ENCODE measurements at places on chromosomes 13 and 19.

DNA sequence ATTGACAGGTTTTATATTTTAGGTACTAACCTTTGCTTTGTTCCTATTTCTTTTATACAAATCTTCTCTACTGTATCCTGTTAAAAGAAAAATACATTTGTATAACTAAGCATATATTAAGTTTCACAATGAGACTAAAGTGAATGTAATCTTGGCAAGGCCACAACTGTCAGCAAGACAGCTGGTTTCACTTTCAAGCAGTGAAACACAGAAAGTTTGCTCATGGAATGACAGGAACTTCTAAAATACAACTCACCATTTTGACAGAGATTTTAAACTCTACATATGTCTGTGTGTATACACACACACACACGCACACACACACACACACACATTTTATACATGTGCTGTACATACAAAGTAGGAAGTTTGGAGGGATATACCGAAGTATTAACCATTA is 53.3 kb downstream of the PARP4 start:
- no peak for DNase-seq

- no peak for DNase-seq
Observed at GRCh38 chr19:34578751-34579150, 97.2 kb downstream of the WTIP start.

- no peak for DNase-seq
Observed at GRCh38 chr13:60016229-60016628, 147.5 kb downstream of the DIAPH3 start.

DNA sequence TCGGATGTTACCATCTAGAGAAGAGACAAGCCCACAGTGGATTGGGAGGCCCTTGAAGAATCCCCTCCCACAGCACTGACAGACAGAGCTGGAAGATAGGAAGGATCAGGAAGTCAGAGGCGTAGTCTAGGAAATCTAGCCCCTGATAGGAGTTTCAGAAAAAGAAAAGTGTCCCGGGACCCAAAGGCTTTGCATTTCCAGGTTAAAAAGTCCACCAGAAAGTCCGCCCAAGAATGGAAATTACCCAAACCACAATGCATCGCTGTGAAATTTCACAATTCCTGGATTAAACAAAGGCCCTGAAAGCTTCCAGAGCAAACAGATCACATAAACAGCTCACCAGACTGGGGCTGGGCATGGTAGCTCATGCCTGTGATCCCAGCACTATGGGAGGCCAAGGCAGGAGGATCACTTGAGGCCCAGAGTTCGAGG is 146.9 kb downstream of the KDM4B start:
- no peak for DNase-seq

- no peak for DNase-seq
Observed at GRCh38 chr13:71801781-71802180, 65.2 kb downstream of the DACH1 start.

- no peak for DNase-seq
Observed at GRCh38 chr19:6697291-6697690, 23.2 kb downstream of the C3 start.

DNA sequence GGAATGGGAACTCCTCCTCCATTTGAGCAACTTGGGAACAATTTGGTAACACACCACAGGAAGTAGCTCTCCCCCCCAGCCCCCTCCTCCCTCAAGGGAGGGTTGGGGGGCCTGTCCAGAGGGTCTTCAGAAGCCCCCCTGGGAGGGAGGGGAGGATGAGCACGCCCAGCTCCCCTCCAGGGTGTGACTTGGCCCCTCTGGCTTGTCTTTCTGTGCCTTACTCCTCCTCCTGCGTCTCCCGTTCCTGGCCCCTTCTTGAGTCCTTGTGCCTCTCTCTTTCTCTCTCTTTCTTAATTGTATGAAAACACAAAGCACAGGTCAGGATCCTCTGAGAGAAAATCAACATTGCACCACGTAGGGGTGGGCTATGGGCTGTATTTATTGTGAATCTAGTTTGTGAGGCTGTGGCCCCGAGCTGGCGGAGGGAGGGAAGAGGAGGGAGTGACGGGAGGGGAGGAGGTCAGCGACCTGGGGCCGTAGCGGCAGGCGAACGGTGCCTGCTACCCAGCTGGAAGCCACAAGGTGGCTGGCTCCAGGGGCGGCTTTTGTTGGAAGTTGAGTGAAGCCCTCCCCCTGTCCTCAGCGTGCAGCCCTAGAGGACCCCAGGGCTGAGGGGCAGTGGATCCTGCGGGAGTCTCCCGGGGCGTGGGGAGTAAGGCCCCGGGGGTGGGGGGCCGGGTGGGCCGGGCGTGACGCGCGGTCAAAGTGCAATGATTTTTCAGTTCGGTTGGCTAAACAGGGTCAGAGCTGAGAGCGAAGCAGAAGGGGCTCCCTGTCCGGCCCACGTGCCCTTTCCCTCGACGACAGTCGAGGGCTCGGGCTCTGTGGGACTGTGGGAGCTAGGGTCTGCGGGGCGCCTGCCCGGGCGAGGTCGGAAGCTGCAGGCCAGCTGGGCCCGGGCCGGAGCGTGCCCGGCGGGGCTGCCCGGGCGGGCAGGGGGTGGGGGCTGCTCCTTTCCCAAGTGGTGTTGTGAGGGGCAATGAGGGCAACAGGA is 6.4 kb downstream of the LYL1 start:
- no peak for DNase-seq
